ENCODE measurements at places on chromosomes 16 and 17.
A peak's percentile ranks its signal among the peaks of the same experiment; 100 is the strongest.

DNA sequence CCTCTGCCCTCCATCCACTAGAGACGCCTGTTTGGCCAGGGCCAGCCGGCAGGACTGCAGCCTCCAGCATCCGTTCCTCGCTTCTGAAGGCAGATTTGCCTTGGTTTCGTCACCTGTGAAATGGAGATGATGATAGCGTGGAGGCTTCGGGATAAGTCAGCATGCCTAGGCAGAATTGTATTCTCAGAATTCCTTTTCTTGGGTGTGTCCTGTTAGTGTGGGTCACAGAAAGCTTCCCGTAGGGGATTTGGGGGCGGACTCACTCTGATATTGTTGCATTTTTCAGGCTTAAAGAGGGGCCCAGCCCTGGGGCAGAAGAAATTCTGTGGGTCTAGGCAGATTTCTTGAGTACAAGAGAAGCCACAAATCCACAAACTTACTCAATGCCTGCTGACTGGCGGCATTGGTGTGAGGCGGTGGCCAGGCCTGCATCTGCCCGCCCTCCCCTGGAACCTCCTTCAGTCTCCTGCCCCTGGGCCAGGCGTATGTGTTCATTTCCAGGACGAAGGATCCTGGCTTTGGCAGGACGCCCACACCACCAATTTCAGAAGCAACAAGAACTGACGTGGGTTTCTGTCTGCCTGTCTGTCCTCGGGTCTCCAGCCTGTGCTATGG, 17.6 kb downstream of the CCDC42 start:
- no peak for DNase-seq

DNA sequence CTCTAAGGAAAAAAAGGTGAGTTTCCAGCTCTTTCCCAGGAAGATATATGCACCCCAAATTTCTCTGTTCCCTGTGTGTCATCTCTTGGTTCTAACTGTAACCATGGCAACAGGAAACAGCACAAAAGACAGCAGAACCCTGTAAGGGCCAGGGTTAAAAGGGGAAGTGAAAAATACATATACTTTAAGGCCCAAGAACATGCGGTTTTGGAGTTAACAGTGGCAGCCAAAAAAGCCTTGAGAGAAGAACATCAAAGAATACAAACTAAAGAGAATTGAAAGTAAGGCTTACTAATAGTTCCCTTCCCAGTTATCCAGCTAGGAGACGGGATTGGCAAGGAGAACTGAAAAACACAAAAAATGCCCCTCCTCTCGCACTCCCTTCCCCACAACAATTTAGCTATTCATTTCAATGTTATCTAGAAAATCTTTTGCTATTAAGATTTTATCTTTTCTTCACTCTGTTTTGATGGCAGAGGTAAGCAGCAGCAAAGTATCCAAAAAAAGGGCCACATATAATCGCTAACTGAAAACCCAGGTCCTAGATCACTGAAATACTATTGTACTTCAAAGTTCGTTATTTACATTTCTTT, 1.5 kb downstream of the SPOP start:
- no peak for DNase-seq

GRCh38 chr17:48100591-48101011, 677 bp downstream of the CBX1 start:
- peak; percentile 26 for DNase-seq

DNA sequence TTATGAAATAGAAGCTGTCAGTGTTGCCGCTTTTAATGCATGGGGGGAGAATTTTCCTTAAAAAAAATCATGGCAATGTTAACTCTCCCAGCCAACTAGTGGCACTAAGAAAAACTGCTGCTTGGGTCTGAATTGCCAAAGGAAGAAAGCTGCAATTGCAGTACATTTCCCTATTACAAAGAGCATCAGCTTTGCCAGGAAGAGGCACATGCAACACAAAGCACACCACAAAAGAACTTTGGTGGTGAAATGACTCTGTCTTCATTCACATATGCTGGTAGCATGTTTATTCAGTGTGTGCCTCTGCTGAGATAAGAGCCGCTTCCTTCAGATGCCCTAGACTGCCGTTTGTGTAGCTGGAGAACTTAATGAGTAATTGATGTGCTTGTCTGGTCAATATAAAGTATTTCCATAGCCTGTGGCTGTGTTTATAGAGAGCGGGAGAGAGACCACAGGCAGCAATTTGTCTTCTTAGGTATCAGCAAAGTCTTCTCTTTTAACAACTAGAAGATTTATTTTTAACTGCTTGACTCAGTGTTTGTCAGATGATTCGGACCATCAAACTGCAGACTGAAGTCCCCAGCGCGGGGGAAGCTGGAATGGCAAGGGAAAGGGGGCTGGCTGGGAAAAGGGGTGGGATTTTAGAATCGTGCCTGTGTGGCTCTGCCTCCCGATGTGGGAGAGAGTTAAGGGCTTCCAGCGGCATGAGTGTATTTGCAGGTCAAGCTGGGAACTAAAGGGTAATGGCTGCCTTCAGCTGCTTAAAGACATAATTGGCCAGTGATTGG, 115.1 kb downstream of the MRTFB start:
- DNase-seq = peak; percentile 83

GRCh38 chr17:7557147-7557764, 1.3 kb upstream of the TNFSF13 start:
- DNase-seq = no peak

- no peak for DNase-seq
Measured at GRCh38 chr17:61955619-61956018, 27.8 kb upstream of the INTS2 start.

- peak; percentile 22 for DNase-seq
Measured at GRCh38 chr17:45841883-45842525, 2.7 kb upstream of the SPPL2C start.

DNA sequence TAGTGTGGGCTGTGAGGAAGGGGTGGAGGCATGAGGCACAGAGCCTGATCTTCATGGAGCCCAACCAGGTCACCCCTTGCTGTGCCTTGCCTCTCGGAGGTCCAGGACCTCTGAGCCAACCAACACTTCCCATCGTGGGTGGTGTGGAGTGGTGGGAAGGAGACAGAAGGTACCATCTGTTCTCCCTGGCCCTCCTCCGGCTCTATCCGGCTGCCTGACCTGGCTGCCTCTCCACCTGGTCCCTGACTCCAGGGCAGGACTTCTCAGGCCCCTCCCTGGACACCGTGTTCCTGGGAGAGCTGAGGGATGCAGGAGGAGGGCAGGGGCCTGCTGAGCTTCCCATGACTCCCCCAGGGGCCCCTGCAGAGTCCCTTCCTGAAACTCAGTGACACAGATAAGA, 3.9 kb downstream of the PDK2 start:
- DNase-seq = no peak

DNA sequence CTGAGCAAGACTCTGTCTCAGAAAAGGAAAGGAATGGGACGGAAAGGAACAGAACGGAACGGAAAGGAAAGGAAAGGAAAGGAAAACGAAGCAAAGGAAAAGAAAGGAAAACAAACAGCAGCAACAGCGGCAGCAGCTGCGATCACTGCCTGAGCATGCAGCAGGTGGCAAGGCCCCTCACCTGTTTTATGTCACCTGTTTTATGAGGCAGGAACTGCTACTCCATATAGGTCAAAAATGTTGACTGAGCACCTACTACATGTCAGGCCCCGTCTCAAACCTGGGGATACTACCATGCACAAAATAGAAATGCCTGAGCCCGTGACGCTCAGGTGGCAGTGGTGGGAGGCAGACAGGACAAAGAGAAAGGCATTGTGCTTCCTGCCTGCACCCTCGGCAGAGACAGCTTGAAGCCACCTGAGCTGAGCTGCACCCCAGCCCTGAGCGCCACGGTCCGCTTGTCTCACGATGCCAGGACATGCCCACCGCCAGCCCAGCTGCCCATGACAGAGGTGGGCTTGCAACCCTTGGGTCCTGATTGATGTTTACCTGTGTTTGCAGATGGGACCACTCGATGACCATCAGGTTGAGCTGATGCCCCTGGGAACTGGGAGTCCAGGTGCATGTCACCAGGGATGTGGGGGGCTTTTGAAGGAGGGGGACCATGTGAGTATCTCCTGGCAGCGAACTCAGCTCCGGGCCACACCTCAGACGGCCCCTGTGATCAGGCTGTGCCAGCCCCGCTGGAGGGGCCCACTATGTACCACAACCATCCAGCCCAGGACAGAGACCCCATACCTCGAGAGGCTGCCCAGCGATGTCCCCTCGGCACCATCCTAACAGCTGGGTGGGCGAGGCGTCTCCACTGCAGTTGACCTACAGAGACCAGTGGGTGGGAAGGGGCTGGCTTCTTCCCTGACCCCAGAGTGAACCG, 77.4 kb downstream of the RMI2 start:
- DNase-seq = no peak

GRCh38 chr16:78097548-78097947, 1.9 kb upstream of the WWOX start:
- no peak for DNase-seq

DNA sequence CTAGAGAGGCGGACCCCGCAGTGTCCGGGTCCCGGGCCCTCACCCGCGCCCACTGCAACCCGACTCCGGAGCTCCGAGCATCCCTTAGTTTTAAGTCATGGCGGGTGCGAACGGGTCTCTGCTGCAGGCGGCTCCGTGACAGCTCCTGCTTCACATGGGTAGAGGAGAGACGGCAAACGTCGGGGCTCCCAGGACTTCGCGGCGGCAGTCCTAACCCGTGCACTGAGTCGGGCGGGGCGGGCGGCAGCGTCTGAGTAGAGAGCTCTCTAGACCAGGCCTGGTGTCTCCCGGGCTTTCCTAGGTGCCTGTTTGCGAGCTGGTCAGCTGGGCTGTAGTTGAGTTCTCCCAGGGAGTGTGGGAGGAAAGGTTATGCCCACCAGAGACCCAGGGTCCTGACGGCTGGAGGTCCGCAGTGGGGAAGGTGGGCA, 345 bp downstream of the TSC2 start:
- DNase-seq = no peak

- no peak for DNase-seq
Measured at GRCh38 chr17:76543482-76543825, 3.6 kb downstream of the PRCD start.

- no peak for DNase-seq
Measured at GRCh38 chr17:50020841-50021599, 26.0 kb upstream of the DLX3 start.

DNA sequence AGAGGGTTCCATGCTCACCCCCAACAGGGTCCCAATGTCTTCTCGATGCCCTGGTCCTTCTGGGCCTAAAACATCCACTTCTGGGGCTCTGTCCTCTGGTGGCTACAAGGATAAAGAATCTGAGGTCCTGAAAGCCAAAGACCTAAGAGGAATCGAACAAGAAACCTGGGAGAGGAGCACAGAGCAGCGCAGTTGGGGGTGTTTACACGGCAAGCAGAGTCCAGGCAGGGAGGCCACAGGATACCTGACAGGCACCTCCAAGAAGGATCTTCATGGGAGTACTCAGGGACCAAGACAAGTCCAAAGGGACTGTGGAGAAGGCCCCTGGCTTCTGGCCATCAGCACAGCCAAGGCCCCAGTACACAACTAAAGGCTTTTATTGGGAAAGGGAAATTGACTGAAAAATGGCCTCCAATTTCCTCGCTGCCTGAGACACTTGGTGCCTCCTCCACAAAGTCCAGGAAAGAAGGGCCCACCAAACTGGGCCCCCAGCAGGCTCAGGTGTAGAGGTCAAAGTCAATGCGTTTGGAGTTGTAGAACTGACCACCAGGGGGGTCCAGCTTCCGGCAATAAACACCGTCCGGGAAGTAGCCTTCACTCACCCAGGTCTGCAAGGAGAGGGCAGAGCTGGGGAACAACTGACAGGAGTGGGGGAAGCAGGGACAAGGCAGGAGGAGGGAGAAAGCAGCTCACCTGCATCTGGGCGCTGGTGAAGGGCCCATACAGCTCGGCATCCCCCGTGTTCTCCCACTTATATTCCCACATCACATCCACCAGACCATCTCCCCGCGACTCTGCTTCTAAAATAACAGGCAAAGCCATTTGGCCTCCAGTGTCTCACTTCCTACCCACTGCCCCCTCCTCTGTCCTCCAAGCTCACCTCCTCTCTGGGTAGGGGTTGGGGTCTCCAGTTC, 2.4 kb downstream of the CD2BP2 start:
- no peak for DNase-seq

GRCh38 chr17:82937411-82938371, 97.9 kb upstream of the ZNF750 start:
- no peak for DNase-seq

DNA sequence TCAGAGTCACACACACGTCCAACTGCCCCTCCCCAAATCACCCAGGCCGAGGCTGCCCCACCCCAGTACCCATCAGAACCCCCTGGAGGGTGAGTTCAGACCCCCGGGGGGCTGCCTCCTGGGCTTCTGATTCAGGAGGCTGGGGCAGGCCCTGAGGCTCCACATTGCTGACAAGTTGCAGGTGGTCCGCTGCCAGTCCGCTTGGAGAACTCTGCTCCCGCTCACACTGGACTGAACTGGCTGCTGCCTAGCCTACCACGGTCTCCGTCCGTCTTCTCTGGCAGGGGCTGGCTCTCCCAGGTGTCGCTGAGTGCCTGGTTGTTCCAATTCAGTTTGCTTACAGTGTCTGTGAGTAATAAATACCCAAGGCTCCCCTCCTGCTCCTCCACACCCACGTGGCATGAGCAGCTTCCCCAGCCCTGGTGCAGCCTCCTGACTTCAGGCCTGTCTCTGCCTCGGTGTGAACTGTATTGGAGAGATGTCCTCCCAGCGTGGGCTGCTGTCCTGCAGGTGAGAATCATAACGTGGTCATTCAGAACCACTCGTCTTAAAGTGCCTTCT, 163.4 kb downstream of the LAT start:
- no peak for DNase-seq

GRCh38 chr17:65190467-65191097, 53.4 kb downstream of the RGS9 start:
- no peak for DNase-seq

GRCh38 chr16:83100679-83101078, 473.9 kb downstream of the CDH13 start:
- no peak for DNase-seq

DNA sequence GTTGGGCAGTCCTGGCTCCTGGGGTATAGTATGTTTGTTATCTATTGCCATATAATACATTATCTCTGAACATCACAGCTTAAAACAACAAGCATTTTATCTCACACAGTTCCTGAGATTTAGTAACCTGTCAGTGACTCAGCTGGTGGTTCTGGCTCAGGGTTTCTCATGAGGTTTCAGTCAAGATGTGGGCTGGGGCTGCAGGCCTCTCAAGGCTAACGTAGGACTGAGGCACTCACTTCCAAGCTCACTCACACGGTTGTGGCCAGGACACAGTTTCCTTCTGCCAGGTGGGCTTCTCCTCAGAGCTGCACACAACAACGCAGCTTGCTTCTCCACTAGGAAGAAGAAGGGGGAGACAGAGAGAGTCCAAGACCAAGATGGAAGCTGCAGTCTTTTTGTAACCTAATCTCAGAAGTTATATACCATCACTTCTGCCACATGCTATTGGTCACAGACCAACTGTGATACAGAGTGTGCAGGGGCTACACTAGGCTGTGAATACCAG, 10.3 kb upstream of the MED13 start:
- DNase-seq = no peak
